Stimulated activated CD8-positive, alpha-beta memory T cell treated with anti-CD3 and anti-CD28 coated beads, Interleukin-15, amount 100 ng/mL, for 4 hours (primary cell): ENCODE measurements at places on chromosomes 12 and 14.

GRCh38 chr14:94823556-94824341 is 53.8 kb upstream of the GSC start:
- no peak for DNase-seq

GRCh38 chr14:28629328-28630004 is 137.1 kb upstream of the FOXG1 start:
- no peak for DNase-seq

- DNase-seq: no peak
Measured at GRCh38 chr12:7068994-7069346, 8.5 kb downstream of the C1S start.

DNA sequence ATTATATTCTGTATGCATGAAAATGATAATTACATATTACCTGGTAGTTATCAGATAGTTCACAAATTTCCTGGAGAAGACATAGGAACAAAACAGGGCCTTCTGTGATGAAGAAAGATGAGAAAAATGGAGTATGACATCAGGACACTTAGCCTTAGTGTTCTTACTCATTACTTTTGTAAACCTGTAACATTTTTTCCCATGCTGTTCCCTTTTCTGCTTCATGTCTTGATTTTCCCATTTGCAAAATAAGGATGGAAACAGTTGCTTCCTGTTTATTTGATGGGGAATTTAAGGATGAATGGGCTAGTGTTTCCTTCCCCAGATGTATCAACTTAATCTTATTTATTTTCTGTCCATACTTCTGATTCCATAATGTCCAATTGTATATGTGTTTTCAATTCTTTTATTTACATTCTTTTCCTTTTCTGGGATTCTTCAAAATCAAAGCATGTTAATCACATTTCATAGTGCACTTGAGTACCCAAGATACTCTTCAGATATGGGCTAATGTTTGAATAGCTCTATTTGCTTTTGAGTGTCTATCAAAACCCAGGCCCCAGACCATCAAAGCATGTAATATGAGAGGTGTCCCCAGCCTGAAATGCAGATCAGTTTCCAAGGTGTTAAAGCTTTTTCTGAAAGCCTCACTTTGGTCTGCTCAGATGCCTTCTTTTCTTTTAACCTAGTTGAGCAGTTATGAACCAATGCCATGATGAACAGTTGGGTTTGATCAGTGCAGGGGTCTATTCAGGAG is 260.5 kb downstream of the RAD51B start:
- DNase-seq: no peak

DNA sequence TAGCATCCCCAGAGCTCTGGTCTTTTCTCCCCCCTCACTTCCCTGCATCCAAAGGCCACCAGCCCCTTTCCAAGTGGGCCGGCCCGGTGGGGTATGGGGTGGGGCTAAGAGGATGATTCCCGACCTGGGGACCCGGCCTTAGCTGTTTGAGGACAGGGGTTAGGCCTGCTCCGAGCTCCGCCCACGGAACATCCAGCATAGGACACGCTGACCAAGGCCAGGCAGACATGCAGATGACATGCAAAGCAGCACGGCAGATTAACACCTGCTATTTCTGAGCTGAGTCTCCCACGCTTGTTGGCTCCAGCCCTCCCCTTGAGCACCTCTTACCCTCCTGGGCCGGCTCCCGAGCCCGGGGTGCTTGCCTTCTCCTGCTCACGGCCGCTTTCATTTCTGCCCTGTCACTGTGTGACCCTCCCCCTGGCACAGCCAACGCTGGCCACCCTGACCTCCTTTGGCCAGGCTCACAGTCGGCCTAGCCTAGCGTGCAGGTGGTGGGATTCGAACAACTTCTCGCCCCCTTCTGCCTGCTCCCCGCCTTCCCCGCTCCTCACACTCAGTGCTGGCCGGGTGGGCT is 40.2 kb downstream of the TEAD4 start:
- DNase-seq: no peak

DNA sequence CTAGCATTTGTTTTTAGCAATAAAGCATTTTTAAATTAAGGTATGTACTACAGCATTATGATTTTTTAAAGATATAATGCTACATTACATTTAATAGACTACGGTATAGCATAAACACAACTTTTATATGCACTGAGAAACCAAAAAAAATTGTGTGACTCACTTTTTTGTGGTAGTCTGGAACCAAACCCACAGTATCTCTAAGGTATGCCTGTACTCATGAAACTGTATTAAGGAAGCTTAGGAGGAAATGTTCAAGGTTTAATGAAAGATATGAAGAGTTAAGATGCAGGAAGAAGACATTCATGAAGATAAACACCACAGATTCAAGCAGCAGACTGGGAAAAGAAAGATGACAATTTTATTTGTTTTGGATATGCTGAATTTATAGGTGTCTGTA is 51.7 kb downstream of the PPP1R12A start:
- no peak for DNase-seq
